ENCODE measurements at places on chromosomes 3 and 15.

DNA sequence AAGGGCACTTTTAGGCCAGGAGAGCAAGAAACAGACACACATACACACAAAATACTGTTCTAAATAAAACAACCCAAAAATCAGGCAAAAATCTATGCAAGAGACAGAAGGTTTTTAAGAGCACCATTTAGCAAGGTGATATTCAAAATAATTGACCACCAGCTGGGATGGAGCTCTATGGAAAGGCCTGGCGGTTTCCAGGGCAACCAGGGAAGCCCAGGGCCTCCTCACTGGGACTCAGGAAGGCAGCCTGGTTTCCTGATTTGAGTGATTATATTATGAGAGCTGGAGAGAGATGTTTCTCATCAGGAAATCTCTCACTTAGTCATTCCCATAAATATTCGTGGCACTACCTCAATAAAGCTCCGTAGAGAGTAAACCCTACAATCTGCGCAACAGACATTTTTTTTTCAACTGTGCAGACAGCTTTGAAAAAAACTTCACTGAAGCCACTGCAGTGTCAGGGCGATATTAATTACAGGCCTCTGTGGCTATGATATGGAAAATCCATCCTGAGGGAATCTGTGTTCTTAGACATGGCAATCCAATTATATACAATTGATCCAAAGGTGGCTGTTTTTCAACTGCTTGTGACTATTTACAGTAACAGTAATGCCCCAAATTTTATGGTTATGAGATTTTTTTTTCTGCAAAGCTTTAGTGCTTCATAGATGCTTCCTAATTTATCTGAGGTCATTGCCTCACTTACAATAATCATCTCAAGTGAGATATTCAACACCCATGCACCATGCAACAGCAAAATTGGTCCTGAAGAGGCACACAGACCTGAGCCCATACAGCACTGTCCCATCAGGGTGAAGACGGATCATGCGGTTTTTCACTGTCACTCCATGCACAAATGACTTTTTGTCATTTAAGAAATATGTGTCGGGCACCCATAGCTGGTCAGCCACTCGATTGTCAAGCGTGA lies 152.1 kb downstream of the GABRB3 start:
- DNase-seq: no peak

DNA sequence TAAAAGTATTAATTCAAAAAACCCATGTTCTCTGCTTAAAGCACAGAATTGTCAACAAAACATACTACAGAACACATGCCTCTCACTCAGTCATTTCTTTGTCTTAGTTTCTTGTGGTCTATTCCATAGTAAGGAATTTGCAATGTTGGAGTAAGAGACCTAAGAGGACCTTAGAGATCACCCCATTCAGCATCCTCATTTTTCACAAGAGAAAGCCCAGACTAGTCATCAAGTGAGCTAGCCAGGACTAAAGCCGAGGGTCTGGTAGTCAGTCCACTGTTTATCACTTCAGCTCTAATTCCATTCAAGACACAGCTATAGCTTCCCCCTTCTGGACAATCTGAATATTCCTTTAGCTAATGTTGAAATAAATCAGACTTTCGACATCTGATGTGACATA lies 601.1 kb downstream of the FHIT start:
- DNase-seq: no peak

GRCh38 chr3:62874711-62875557 lies at the start of gene CADPS:
TSS of gene CADPS (minus strand) at chr3:62875416. CDS start at chr3:62875029, 387 bp downstream.
- no peak for DNase-seq

DNA sequence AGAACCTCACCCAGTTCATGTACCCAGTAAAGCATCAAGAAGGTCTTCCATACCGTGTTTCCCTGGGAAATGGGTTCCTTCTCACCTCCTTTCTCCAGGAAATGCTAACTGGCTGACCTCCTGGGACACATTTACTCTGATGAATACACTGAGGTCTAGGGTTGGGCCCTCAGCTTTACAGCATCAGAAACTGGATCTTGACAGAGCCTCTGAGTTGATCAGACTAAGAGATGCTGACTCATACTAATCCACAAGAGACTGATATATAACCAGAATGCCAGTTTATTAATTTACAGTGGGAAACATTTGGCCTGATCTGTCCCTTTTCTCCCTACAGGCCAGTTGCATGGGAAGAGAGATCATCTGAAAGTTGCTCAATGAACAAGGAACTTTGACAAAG lies 55.8 kb downstream of the GTF2E1 start:
- no peak for DNase-seq

DNA sequence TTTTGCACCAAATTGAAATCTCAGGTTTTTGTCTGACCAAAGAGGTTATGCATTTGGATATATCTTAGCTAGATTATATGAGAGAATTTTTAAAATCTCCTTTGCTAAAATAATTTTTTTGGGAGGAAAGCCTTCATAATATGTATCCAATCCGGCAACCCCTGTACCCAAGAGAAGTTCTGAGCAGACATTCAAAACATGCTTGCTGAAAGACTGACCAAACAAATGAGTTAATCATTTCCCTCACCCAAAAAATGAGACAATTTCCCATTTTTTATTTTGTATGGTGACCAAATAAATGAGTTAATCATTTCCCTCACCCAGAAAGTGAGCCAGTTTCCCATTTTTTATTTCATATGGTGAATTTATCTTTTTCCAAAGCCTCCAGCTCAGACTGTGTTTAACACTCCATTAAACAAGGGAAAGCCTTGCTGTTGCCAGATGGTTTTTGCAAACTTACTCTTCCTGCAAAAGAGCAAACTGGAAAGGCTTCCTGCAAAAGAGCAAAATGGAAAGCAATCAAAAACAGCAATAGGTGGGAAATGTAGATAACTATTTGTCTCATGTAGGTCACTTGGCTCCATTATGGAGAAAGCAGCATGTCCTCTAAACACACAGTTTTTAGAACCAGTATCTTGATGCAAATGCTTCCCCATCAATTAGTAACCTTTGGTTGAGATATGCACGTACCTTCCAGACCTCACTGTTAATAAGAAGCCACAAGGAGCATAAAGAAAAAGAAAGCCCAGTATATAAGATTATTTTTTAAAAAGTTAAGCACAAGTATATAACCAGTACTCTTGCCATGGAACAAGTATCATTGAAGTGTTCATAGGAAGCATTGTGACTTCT lies 78.4 kb upstream of the OSTN start:
- DNase-seq: no peak

GRCh38 chr15:89822951-89823711 lies 8.5 kb upstream of the ANPEP start:
- no peak for DNase-seq

DNA sequence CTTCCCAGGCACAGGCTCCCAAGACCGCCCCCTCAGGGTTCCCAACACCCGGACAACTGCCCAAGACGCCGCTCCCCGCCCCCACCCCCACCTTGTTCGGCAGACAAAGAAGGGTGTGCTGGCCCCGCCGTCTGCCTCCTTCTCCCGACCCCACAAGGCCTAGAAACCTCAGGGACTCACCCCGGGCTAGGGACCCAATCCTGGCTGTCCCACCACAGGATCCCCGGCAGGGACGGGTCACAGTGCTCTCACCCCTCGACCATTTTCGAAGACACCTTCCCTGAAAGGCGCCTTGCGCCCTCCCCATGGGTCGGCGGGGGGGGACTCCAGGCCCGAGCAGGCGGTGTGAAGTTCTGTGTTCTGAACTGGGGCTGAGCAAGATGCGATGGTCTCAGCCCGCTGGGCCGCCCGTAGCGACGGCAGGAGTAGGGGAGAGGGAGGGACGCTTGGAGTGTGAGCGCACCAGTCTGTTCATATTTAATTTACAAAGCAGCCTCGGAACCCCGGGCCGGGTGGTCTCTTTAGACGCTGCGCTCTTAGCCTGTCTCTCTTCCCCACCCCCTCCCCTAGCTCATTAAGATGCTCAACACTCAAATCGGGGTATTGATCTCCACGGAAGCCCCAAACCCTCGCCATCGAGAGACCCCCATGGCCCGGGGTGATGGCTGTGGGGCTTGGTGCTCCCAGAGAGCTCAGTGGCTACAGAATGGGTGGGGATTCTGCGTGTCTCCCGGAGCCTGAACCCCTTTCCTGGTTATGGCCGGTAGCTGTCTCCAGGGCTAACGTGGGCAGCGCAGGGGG lies 1.4 kb upstream of the ISLR2 start:
- DNase-seq: no peak

- no peak for DNase-seq
Observed at GRCh38 chr3:63352008-63352279, 73.8 kb downstream of the SYNPR start.

GRCh38 chr15:61086756-61087155 lies 142.3 kb downstream of the RORA start:
- no peak for DNase-seq
